ENCODE measurements at places on chromosomes 4 and X.

DNA sequence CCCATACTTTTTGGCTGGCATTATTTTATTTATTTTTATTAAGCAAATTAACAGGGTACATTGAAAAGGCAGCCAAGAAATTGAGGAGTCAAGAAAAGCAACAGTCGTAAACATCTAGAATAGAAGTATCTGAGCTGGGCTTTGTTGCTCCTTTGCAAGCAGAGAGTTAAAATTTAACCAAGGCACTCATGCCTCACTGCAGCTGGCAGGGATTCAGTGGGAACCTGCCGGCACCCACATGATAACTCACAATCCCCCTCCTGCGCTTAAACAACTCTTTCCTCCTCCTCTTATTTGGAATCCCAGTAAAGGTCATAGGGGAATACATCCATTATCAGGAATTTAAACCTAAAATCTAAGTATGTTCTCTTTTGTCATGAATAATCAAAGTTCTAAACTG lies 115.5 kb downstream of the SOX3 start:
- DNase-seq = no peak

GRCh38 chr4:2948895-2949781 lies 14.1 kb downstream of the NOP14 start:
- DNase-seq = no peak

GRCh38 chr4:155419266-155419665 lies 42.5 kb upstream of the MAP9 start:
- DNase-seq = no peak

- DNase-seq = no peak
Measured at GRCh38 chr4:115334736-115335411, 221.5 kb upstream of the NDST4 start.

DNA sequence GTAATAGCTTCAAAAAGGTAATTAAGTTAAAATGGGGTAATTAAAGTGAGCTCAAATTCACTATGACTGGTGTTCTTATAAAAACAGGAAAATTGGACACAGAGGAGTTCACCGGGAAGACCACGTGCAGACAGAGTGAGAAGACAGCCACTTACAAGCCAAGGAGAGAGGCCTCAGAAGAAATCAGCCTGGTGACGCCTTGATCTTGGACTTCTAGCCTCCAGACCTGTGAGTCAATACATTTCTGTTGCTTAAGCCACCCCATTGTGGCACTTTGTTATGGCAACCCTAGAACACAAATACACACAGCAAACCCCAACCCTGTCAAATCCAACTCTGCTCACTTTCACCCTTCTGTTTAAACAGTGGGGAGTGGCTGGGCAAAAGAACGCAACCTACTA lies 4.1 kb upstream of the CD38 start:
- no peak for DNase-seq

- no peak for DNase-seq
Measured at GRCh38 chr4:145307763-145308430, 127.5 kb upstream of the OTUD4 start.

DNA sequence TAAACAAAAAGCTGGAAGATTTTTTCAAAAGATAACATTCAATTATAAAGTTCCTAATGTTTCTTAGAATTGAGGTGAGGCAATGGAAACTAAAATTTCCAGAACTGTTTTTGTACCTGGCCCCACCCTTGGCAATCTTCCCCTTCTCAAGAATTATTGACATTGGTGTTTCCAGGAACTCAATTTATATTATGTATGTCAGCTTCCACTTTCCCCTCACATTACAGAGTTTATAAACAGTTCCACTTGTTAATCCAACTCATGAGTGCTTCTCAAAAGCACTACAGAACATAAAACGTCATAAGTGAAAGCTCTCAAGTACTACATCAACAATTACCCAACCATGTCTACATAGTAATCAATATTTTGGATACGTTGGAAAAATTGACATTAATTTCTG lies 107.4 kb downstream of the FAM13A start:
- DNase-seq = no peak

DNA sequence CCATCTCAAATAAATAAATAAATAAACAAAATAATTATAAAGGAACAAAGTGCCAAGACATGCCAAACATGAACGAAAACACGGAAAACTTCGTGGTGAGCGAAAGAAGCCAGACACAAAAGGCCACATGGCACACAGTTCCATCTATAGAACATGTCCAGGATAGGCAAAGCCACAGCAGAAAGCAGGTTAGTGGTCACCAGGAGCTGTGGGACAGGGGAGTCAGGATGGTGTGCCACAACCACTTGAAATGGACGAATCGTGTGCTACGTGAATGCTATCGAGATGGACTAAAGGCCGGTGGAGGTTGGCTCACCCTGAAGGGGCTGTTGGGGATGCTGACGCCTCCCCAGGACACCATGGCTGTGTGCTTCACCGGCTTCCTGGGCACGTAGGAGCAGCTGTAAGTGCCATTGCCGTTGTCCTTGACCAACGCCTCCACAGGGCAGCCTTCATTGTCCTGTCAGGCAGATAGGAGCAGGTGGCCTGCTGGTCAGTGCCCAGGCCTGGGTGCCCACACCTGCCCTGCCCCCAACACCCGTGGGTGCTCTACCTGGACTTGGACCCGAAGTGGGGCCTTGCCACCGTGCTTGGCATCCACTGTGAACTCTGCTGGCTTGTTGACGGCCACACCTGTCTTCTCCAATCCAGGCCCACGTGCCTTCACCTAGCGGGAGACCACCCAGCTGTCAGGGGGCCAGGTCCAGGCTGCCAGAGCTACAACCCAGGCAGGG lies 10.6 kb downstream of the FLNA start:
- DNase-seq = no peak

GRCh38 chr4:24686866-24687692 lies 102.7 kb upstream of the DHX15 start:
- peak; percentile 56 for DNase-seq

DNA sequence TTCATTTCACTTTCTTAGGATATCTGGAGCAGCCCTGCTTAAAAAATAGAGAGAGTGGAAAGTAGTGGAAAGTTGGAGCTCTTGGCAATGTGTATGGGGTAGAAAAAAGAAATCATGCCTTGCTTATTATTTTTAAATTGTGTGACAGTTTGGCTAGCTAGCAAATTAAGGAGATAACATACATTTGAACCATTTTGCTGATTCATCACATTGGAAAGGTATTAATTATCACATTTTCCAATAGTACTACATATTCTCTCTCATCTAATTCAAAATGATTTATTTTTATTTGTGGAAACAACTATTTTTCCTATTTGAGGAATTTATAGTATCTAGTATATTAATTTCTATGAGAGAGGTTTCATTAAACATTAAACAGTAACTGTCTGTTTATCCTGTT lies 280.4 kb downstream of the KLHL4 start:
- no peak for DNase-seq

DNA sequence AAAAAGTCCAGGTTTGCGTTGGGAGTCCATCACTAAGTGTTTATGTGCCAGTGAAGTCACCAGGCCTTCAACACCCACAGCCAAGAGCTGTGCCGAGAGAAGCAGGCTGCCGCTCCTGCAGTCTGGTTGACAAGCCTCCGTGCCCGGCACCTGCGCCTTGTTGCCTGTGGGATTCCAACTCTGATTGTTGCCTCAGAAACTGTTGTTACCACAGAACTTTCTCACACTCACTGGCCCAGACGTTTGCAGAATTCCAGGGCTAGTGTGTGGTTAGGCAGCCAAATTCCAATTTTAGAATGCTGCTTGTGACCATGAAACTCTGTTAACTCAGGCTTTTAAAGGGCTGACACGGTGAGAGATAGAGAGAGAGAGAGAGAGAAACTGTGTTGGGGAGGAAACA lies 119.5 kb upstream of the LIMCH1 start:
- no peak for DNase-seq

DNA sequence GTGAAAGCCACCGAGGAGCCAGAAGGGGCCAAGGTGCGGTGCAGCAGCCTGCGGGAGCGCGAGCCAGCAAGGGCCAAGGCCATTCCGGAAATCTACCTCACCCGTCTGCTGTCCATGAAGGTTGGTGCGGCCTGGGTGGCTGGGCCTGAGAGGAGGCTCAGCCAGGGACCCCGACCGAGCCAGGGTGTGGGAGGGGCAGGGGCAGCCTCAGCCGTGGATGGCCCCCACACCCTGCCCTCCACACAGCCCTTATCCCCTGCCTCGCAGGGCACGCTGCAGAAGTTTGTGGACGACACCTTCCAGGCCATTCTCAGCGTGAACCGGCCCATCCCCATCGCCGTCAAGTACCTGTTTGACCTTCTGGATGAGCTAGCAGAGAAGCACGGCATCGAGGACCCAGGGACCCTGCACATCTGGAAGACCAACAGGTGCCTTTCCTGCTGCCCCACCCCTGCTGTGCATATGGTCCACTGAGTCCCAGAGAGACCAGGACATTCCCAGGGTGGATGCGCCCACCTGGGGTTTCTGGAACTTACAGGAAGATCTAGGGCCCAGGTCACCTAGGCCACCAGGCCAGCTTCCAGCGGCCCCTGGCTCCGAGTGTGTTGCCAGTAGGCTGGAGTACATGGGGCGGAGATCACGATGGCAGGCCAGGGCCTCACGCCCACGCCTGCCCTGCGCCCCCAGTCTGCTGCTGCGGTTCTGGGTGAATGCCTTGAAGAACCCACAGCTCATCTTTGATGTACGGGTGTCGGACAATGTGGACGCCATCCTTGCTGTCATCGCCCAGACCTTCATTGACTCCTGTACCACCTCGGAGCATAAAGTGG lies 3.4 kb upstream of the SRPK3 start:
- DNase-seq = no peak

DNA sequence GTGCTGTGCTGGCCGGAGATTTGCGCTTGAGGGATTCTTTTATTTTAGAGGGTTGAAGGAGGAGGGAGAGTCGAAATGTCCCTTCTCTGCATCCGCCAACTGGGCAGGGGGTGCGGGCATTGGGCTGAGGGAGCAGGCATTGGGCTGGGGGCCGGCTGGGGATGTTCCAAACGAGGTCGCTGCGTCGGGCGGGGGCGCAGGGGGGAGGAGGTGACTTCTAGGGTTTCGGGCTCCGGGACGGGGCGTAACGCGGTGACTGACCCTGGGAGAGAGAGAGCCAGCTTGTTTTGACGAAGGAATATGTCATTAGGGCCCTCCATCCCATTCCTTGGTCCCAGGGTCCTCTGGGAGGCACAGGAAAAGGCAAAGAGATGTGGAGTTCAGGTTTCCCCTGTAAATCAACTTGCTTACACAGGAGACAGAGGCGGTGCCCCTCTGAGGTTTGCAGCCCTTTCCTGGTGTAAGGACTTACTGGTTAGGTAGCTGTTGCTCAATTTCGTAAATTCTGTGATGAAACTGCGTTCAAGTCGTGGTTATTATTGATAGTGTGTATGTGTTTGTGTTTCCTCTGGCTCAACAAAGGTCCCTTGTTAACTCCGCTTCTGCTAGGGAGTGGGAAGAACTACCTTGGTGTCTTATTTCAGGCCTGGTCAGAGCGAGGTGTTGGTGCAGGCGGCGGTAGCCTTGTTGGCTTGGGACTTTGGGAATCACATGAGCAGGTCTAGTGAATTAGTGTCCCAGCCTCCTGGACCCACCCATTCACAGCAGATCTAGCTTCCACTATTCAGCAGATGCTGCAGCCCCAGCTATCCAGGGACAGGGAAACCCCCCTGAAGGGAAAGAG lies 716 bp downstream of the FHIP1A start:
- no peak for DNase-seq

- DNase-seq = no peak
Measured at GRCh38 chr4:15294202-15294601, 133.6 kb upstream of the C1QTNF7 start.

GRCh38 chr4:178523038-178523437 lies 1080.8 kb upstream of the AGA start:
- DNase-seq = no peak

DNA sequence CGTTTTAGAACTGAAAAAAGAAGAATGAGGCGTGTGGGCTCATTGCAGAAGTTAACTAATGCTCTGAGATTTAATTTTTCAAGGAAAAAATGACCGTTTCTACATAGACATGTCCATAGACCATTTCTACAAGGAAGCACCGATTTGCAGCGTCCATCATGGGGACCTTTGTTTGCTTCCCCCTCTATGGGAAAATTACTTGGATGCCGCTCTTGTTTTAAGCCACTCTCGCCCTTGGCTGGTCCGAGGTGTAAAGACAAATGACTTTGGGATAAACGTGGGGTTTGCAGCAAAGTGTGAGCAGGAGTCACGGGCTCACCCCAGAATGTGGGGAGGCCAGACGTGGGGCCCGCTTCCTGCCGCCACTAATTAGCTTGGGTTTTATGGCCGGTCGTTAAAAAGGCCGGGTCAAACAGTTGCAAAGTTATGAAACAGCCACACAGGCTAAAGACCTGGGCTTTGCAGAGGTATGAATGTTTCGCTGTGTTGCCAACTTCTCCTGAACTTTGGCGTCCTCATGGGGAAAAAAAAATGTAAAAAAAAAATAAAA lies 235.9 kb downstream of the SHOX start:
- no peak for DNase-seq

DNA sequence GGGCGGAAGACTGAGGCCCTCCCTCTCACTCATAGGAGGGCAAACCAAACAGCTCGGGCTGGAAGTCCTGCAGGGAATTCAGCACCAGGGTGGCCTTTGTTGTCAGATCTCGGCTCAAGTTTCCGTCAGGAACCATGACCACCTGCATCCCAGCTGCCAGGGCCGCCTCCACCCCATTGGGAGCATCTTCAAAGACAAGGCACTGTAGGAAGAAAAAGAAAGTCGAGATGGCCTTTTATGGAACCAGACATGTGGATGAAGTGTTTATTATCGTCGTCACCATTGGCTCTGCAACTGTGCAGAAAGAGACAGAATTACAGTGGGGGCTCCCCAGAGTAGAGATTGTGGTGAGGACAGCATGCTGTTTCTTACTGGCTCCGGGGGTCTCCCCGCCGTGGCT lies 97.2 kb upstream of the STS start:
- DNase-seq = no peak

DNA sequence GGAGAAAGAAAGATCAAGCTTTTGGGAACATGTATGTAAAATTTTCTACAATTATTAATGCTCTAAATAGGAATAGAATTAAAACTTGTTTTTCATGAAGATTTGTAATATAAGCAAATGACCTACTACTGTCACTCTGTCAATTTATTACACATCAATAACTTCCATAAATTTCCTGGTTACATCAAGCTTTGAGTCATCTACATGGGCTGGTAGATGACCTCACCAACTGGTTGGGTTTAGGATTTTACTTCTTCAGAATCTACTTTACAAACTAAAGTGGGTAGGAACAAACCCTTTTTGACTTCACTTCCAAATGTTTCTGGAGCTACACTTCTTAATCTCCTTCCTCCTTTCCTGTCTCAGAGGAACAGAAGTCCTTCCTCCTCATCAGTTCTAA lies 12.0 kb upstream of the LRAT start:
- DNase-seq = no peak

- no peak for DNase-seq
Measured at GRCh38 chr4:85391589-85392410, 83.2 kb upstream of the ARHGAP24 start.
